Activated CD4-positive, alpha-beta T cell treated with anti-CD3 and anti-CD28 coated beads for 4 hours (primary cell): ENCODE measurements at places on chromosomes 2 and 18.

GRCh38 chr2:129768485-129769184 is 210.8 kb upstream of the RAB6C start:
- DNase-seq = no peak

DNA sequence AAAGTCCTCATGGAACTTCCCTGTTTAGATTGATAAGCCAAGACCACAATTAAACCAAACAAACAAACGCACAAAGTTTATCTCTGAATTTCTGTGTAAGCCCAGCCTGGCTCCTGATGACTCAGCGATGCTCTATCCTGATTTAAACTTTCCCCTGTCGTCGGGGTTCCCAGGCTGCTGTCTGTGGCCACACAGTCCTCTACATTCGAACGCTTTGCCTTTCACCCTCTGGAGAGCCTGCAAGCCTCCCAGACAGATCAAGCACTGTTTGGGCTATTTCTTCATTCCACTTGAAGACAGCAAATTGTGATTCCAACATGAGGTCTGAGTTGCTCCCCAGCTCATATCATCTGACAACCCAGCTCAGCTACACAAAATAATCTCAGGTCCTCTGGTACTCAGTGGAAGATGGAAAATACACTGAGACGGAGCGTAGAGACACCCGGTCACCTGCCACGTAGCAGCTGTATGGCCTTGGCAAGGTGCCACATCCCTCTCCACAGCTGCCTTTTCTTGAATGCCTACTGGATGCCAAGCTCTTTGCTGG is 51.2 kb downstream of the CYRIA start:
- no peak for DNase-seq

DNA sequence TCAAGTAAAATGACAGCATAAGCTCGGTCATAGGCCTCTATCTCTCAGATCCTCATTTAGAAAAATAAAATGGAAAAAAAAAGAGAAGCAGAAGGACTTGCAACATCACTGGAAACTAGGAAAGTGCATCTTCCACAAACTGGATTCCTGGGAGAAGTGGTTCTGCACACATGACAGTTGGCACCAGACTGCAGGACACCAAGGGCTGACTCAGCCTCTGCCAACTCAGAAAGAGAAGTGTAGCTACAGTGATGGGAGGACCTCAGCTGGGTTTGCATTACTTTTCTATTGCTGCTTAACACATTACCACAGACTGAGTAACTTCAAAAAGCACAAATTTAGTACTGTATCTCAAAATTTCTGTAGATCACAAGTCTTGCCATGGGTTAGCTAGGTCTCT is 409.5 kb upstream of the GCFC2 start:
- no peak for DNase-seq

- no peak for DNase-seq
Measured at GRCh38 chr2:179677077-179677688, 184.2 kb downstream of the ZNF385B start.

GRCh38 chr2:30406853-30407252 is 40.2 kb upstream of the LCLAT1 start:
- no peak for DNase-seq

DNA sequence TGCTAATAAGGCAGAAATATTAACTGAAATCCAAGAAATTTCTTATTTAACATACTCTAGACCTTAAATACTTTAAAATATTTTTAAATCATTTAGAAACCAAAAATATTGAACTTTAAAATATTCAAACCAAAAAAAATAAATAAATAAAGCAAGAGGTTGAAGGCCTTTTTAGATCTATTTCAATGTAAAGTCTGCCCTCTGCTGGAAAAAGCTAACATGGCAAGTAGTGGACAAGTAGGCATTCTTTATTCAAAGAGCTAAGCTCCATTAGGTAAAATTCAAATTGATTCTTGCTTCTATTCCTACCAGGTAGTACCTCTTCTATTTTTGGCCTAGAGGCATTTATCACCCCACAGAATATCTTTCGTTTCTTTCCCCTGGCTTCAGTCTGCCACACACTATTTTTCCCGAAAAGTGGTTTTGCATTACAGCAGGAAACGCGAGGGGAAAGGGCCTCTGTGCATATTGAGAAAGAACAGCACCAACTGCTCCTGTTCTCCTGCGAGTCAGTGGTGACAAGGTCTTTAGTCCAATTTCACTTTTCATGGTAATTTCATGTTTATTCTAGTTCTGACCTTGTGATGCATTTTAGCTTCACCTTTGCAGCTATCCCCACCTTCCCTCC is 20.4 kb downstream of the IFIH1 start:
- peak; percentile 44 for DNase-seq

DNA sequence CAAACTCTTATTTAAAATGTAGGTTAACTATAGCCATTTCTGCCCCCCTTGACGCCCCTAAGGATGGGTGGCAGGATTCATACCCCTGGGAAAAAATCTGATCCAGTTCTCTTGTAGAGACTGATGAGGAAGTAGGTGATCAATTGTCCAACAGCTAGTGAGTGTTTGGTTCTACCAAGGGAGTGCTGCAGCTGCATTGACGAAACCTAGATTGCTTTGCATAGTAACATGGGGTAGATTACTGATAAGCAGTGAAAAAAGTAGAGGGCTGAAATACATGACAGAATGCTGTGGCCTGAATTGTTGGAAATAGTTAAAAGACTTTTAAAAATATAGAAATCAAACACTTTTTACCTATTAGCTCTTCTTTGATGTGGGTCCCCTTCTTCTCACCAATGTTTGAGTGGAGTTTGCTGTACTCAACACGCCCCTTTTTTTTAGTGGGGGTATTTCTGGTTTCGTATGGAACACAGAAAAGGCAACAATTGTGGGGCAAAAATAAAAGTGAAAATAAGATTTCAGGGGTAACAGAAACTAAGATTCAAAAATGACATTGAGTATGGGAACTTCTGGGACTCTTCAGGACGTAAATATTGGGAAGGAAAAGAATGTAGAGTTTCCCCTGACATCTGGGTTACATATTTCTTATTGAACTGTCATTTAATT is 66.2 kb downstream of the MAIP1 start:
- no peak for DNase-seq

DNA sequence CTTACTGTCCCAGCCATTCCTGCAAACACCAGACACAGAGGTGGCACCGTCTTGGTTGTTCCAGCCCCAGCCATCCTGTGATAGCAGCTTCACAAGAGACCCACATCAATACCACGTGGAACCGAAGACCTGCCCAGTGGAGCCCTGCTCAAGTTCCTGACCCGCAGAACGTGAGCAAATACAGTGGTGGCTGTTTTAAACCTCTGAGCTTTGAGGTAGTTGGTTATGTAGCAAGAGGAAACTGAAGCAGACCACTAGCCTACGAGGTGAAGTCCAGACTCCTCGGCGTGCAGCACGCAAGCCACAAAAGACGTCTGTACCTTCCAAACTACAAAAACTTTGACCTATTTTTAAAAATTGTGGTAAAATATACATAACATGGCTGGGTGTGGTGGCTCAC is 96.1 kb upstream of the ODC1 start:
- DNase-seq = no peak

DNA sequence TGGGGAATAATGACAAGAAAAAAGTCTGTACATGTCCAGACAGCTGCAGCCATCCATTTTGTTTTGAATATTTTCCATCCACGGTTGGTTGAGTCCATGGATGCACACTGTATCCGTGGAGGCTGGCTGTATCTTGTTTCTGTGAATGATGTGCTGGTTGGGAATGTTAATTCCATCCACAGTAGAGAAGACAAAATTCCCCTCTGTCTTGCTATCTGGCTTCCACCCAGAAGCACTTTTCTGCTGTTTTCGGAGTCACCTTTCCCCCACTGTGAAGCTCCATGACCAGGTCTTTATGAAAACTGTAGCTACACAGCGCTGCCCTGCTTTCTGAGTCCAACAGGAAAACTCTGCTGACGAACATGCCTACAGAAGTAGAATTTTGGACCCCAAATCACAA is 122.3 kb downstream of the HRH4 start:
- DNase-seq = no peak

DNA sequence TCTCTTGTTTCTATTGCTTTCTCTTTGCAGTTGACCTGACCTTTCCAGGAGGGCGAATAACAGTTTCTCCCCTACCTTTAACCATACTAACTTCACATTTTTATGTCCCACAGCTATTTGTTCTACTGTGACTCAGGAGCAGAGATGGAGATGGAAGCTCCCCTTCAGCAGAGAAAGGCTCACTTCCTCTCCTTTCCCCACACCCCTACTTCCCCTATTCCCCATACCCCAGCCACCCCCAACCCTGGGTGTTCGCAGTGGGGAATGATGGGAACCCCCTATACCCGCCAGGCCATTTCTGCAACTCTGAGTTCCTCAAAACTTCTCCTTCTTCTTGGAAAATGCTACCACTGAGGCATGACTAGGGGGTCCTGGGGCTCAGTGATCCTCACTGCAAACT is 285.4 kb upstream of the MGAT5 start:
- no peak for DNase-seq

GRCh38 chr2:61722800-61723199 is 131.1 kb downstream of the FAM161A start:
- DNase-seq = no peak

DNA sequence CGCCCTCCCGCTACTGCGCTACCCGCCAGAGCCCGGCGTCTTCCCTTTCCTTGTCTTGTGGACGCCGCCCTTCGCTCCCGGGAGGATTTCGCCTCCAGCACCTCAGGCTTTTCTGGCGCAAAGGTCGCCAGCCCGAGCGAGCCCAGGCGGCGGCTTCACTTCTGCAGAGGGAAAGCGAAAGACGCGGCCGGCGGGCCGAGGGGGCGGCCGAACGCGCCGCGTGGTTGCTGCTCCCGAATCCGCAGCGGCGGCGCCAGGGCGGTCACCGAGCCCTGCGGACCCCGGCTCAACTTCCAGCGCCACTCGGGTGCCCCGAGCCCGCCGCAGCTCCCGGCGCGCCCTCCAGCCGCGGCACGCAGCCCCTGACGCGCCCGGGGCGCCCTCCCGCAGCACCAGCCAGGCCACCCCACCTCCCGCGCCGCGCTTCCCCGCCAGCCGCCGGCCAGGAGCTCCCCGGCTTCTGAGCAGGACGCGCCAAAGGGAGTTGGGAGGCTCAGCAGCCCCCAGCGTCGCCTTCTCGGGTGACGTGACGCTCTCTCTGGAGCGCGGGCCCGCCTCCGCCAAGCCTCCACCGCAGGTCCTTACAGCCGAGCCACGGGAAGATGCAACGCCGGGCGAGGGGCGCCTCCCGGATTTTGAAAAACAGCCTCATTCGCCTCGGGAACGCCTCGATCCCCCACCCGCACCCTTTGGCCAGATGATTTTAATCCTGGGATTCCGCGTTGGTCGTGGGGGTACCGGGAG is 84.9 kb upstream of the EPB41L3 start:
- no peak for DNase-seq

DNA sequence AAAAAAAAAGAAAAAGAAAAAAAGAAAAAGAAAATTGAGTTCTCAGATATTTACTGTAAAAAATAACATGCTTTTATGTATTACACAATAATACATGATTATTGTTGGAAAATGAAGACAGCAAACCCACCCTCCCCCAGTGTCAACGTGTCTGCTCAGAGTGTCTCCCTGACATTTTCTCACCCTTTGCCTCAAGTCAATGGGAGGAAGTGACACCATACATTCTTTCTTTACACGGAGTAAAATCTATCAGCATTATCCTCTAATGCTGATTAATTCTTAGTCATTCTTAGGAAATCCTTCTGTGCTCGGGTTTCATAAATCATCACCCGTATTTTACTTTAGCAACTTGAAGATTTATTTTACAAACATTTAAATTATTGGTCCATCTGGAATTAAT is 32.0 kb downstream of the CTAGE1 start:
- DNase-seq = no peak
